ENCODE measurements at places on chromosomes 16 and 17. TPM values are rescaled to one million over a fixed set of nuclear protein-coding genes. Genes with fewer than 3 reads are reported as not detected.

DNA sequence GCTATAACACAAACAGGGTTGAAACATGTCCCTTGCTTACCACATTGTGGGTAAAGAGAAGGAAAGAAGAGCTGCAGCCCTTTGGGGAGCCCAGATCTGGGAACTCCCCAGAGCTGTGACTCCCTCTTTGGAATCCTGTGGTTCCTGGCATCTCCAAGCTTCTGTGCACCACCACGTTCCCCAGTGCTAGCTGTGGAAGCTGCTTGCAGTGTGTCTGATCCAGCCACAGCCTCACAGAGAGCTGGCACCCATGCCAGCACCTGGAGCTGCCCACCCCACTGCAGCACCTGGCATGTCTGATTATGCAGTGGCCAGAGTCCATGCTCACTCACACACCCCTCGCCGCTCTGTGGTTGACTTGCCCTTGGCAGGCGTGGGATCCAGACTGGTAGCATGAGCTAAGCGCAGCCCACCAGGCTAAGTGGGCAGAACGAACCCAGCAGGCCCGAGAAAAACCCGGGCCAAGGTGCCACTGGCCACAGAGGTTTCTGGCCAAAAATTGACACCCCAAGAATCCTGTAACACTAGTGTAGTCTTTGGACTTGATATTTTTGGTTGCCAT, 252.6 kb upstream of the KCNJ16 start:
- no peak for DNase-seq

- DNase-seq: no peak
Observed at GRCh38 chr16:56747486-56748045, 17.6 kb downstream of the NUP93 start.

The TMEM220 gene
- 10.1 TPM for polyA plus RNA-seq

DNA sequence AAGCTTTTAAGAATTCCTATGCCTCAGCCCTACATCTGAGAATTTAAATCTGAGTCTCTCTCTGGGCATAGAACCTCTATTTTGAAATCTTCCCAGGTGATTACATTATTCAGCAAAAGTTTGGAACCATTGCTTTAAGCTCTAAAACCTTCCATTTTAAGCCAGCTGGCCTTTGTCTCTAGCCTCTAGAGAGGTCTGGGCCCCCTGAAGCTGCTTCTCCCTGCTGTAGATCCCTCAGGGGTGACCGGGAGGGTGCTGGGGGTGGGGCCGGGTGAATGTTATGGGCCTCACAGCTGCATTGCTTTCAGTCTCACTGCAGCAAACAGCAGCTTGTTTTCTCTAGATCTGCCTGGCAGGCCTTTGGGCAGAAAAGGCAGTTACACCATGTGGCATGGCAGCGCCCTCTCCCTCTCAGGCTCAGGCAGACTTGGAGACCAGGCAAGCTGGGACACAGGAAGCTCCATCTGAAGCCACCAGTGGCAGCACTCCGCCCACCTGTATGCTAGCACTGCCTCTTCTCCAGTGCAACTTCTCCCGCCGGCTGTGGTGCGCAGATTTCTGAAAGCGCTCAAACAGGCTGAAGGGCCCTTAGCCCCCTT, 66.3 kb downstream of the MPRIP start:
- DNase-seq: no peak

The SLC13A2 gene
- polyA plus RNA-seq: 16.1 TPM

The RNF112 gene
- 0.98 TPM for polyA plus RNA-seq

DNA sequence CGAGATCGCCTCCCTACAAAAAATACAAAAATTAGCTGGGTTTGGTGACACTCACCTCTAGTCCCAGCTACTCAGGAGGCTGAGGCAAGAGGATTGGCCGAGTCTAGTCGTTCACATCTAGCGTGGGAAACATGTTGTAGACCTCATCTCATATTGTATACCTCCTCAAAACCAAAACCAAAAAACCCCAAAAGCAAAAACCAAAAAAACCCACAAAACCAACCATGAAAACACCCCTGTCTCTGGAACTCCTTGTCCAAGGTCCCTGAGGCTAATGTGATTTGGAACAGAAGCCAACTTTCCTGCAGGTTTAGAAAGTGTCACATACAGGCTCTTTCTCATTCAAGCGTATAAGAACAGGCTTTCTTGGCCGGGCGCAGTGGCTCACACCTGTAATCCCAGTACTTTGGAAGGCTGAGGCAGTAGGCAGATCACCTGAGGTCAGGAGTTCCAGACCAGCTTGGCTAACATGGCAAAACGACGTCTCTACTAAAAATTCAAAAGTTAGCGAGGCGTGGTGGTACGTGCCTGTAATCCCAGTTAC, 29.0 kb downstream of the RAB11FIP3 start:
- DNase-seq: no peak

- no peak for DNase-seq
Observed at GRCh38 chr17:68468334-68468733, 11.0 kb upstream of the WIPI1 start.

DNA sequence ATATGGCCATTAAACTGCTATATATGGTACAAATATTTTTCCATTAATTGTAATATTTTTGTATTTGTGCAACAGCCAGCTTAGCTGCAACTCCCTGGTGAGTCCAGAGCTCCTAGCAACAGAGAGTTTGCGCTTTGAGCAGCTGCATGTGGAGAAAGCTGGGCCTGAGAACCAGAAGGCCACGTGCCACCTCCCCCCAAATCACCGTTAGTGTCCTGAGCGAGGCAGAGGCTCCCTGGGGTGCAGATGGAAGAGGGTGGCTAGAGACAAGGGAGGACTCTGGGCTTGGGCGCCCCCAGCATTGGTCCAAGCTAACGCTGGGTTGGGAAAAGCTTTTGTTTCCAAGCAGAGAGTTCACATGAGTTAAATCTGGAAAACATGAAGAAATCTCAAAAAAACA, 41.6 kb downstream of the HSBP1 start:
- no peak for DNase-seq

The PLLP gene
- polyA plus RNA-seq: 24.4 TPM

The UNC119 gene
- polyA plus RNA-seq: 74.1 TPM

DNA sequence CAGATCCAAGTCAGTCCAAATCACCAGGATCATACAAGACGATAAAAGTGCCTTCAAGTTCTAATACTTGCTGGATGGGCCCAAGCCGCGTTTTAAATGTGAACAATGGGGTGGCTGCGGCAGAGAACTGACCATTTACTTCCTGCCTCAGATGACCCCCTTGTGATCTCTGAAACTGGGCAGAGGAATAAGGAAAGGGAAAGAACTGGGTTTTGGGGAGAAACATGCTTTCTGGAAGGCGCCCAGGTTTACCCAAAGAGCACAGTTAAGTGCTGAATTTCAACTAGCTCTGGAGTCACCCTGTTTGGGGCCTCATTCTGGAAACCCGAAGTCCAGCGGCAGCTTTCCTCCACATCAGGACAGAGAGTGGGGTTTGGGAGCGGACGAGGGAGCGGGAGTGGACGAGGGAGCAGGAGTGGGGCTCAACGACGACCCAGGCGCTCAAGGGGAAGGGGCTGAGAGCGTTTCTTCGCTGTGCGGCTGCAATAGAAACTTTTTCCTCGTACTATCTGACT, 1.6 kb downstream of the FAM20A start:
- DNase-seq: no peak

- no peak for DNase-seq
Observed at GRCh38 chr17:65099941-65100315, 37.2 kb upstream of the RGS9 start.

GRCh38 chr17:49360796-49361128, 1.3 kb downstream of the ZNF652 start:
- DNase-seq: no peak

The CTU2 gene
- 10.3 TPM for polyA plus RNA-seq

DNA sequence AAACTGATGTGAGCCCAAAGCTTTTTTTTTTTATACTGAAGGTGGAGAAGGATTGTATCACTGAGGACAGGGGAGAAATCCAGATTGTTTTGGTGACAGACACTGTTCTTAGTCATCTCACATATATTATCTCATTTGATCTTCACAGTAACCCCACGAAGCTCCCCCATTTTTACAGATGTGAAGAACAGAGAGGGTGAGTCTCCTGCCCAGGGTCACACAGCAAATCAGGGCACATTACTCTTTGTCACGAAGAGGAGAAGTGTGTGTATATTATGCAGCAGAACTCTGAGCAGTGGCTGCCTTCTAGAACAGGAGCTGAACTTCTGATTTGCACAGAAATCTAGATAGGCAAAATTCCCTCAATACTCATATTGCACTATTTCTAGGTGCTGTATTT, 504.3 kb downstream of the XYLT1 start:
- no peak for DNase-seq

The CA7 gene
- polyA plus RNA-seq: 0.21 TPM

DNA sequence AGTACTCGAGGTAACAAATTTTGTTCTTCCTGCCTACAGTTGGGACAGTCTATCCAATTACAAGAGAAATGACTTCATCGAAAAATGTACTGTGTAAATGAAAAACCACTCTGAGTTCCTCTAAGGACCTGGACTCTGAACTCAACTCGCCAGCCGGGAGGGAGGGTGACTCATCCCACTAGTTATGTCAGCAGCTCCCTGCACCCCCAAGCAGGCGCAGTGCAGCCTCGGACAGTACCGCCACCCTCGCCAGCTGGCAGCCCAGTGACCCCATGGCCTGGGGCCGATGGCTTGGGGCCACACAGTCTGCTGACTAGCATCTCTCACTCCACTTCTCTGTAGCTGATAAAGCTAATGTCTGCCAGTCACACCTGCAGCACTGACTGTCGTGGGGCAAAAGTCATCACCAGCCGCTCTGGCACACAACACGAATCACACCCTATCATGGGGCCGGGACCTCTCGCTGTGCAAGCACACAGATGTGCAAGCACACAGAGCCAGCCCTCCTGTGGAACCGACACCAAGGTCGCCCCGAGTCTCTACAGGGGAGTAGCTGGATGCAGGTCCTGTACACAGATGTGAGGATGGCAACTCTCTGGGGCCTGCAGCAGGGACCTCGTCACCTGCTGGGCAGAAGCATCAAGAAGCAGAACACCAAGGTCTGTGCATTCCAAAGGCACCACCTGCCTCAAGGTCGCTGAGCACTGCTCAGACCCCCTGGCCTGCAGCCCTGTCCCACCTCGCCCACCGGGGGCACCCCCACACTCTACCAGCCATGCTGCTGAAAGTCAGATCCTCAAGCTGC, 5.7 kb downstream of the CSNK1D start:
- DNase-seq: no peak
